ENCODE measurements at places on chromosomes 12 and 14. TPM values are rescaled to one million over a fixed set of nuclear protein-coding genes. Genes with fewer than 3 reads are reported as not detected.

Gene KCNK13
- not detected for total RNA-seq

DNA sequence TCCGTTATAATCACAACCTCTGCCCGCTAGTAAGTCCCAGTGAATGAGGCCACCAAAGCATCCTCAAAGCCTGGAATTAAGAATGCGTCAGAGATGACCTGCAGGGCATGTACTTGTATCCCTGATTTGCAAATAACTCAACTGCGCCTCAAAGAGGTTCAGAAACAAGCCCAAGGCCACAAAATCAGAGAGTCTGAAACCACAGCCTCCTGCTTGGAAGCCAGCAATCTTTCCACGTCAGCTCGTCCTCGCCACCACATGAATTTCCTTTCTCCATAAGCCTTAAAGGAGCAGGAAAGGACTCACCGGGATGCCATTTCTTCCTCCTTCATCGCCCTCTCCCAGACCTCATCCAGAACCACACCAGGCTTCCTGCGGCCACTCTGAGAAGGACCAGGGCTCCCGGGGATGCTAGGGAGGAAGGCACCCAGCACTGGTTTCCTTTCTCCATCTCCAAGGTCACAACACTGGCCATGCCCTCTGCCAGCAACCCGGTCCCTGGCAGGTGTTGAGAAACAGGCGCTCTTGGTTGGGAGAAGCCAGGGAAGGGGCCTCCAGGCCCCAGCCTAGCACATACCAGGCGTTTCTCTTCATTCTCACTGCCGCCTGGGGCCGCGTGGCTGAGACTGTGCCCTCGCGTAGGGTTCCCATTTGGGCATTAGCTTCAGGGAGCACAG, 191.2 kb upstream of the DIO3 start:
- DNase-seq, result no peak
- no peaks in the 10 kb centered on the region for H3K27me3 ChIP-seq

DNA sequence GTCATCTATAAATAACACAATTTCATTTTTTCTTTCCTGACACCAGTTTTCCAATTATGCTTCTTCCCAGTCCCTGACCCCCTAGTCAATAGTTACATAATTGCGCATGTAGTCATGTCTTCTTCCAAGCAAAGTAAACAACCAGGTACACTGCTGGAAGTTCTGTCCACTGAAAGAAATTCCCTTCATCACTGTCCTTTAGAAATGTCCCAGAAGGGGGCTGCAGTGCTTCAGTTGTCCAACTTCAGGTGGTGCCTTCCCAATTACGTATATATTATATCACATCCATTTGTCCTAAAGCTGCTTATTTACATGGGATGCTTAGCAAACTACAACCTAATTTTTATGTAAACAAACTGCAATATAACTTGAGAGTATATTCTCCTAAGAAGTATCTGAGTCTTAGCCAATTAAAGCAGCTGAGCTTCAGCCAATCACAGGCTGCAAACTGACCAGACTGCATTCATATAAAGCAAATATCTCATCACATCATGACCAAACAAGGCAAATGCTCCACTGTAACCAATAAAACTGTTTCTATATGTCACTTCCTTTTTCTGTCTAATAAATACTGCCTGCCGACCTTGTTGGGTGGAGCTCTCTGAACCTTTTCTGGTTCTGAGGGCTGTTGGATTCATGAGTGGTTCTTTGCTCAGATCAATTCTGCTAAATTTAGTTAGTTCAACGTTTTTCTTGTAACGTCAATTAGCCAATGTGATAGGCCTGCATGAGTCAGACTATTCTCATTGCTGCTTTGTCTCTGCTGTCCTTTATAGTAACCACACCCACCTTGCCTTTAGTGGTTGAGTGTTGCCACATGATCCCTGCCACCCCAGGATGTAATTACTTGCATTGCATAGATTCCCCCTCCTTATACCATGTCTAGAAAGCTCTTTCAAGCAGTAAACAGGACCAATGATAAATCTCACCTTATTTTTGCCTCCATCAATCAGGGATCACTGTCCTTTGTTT, 239.3 kb downstream of the ALG10B start:
- peaks cover 12% of the 10 kb centered on the region for H3K4me1 ChIP-seq
- H3K4me3 ChIP-seq, result no peak overlapping the region
- no peaks in the 10 kb centered on the region for H3K27me3 ChIP-seq
- no peaks in the 10 kb centered on the region for H3K36me3 ChIP-seq

DNA sequence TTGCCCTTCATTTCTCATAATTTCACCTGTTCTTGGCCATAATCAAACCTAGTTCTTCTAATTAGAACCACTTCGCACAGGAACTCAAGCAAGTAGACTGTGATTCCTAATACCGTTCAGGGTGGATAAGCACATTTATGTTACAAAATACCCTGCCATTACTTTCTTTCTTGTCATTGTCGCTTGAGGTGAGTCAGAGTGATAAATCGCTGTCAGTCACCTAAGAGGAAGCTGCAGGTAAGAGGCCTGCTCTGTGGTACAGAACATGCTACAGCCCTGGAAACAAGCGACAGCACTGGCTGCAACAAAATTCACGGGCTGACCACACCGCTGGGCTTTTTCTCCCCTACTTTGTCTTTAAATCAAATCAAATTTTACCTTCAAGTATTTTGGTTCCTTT, 218.2 kb downstream of the ANO6 start:
- peaks cover 26% of the 10 kb centered on the region for H3K36me3 ChIP-seq
- no peaks in the 10 kb centered on the region for H3K27me3 ChIP-seq
- H3K27ac ChIP-seq, result no peak overlapping the region
- H3K4me1 ChIP-seq, result no peaks in the 10 kb centered on the region

- H3K4me3 ChIP-seq, result no peak overlapping the region
- H3K36me3 ChIP-seq, result no peaks in the 10 kb centered on the region
- H3K27me3 ChIP-seq, result no peaks in the 10 kb centered on the region
- H3K27ac ChIP-seq, result no peak overlapping the region
- no peak for DNase-seq
These were observed 204.2 kb upstream of the PLXNC1 start for GRCh38 chr12:93944201-93944600.

Measured in sigmoid colon (tissue), 7 donors.